ENCODE measurements at places on chromosomes 2 and 18.

- no peak for DNase-seq
Measured at GRCh38 chr2:144519934-144520731, at the start of gene ZEB2. Gene ZEB2 (minus strand): TSS chr2:144520119. CDS start chr2:144517350, 2,769 bp downstream.

GRCh38 chr2:132953771-132954170, 283.8 kb upstream of the LYPD1 start:
- DNase-seq = no peak

DNA sequence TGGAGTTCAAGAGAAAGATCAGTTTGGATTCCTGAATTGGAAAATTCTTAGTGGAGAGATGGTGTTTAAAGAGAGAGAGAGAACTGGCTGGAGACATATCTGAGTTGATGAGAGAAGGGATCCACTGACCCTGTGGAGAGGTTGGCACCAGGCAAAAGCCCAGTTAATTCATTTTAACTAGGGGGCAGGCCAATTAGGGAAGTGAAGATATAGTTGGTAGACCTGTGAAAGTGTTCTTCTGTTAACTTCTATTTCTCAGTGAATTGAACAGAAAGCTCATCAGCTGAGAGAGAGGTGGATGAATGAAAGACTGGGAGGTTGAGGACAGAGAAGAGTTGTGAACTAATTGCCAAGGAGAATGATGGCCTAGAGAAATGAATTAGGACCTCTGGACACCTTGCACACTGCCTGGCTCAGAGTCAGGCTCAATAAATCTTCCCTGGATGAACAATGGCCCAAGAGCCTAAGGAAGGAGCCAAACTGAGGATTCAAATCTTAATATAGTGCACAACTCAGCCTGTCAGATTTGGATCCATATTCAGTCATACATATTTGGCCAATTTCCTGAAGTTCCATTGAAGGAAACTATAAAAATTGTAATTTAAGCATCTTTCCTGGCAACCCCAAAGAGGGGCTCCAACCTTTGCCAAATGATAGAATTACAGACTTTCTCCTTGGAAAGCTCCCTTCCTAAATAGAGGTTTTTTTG, 82.2 kb upstream of the RMDN2 start:
- DNase-seq = no peak

GRCh38 chr2:142840436-142840835, 37.0 kb upstream of the KYNU start:
- DNase-seq = no peak

DNA sequence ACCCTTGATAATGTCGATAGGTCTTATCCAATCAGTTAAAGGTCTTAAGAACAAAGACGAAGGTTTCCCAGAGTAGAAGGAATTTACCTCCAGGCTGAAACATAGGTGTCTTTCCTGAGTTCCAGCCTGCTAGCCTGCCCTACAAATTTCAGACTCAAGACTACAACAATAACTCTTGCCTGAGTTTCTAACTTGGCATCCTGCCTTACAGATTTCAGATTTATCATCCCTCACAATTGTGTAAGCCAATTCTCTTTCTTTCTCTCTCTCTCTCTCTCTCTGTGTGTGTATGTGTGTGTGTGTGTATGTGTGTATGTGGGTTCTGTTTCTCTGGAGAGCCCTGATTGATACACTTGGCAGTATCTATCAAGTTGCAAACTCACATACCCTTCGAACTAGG, 37.2 kb upstream of the B4GALT6 start:
- no peak for DNase-seq

DNA sequence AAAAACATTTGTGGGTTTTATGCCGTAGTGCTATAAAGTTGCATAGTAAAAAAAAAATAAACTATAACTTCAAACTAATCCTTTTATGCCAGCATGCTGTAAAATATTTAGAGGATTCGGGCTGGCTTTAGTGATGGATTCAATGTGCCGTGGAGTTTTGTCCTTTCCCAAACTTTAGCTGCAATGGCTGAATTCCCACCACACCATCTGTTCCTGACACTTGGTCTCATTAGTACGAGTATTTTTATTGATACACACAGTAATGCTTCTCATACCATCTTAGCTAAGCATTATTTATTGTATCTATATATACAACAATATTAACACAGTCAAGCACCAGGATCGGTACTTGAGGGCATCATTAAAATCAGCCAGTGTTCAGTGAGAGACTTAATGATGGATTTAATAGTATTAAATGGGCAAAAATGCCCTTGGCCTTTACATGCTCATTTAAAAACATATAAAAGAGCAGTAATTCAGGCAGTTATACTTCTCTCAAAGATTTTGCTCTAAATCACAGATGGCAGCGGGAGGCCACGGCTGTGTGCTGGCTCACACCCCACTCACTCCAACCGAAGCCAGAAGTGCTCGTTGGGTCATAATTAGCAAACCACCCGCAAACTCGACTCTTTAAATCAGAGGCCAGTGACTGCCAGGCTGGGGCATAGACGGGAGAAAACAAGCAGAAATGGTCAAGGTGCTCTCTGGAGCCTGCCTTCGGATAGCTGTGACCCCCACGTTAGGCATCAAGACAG, 297.0 kb upstream of the REV1 start:
- no peak for DNase-seq

DNA sequence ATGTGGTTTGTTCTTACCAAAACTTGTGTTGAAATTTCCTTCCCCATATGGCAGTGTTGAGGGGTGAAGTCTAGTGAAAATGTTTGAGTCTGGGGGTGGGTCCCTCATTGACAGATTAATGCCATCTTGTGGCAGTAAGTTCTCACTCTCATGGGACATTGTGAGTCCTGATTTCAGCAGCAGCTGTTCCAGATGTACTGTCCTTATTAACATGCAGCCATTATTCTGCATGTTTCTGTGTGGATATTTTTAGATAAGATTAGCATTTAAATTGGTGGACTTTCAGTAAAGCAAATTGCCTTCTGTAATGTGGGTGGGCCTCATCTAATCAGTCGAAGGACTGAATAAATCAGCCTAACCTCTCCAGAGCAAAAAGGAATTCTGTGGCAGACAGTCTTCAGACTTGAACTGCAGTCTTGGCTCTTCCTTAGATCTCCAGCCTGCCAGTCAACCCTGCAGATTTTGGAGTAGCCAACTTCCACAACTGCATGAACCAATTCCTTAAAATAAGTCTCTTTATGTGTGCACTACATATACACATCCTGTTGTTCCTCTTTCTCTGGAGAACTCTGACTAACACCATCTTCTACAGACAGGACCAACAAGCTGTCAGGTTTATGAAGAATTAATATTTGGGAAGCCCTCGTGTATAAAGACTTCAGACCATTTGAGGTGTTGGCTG, 138.7 kb upstream of the ZNF516 start:
- DNase-seq = no peak

DNA sequence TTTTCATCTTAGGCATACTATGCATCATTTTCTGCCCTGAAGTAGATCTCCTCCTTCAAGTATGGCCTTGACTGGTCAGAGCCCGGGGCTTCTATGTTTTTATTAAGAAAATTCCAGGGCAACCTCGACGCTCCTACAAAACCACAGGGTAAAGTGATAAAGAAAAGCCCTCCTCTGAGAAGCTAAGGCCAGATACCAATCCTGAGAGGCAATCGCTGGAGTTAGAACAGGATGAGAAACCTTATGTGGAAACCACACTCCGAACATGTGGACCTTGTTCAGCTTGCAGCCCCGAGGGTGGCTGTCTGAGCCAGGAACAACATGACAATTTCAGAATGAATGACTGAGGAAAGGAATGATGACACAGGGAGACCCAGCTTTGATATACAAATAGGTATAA, 35.6 kb downstream of the RMC1 start:
- no peak for DNase-seq

DNA sequence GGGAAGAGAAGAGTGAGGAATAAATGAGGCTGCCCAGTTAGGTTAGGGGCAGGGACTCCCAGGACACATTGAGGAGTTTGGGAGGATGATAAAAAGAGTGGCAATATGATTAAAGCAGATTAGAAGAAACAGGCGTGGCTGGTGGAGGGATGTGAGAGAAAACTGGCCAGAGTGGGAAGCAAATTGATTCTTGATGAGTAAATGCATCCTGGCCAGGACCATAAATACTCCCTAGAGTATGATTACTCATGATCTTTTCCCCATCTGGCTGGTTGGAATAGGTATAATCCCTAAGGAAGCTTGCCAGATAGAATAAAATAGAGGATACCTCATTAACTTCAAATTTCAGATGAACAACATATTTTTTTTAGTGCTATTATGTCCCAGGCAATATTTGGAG, 21.5 kb upstream of the DAW1 start:
- DNase-seq = no peak

- no peak for DNase-seq
Measured at GRCh38 chr2:46803911-46804670, 111.5 kb downstream of the MCFD2 start.
